ENCODE measurements at places on chromosomes 3 and 15. TPM values are rescaled to one million over a fixed set of nuclear protein-coding genes. Genes with fewer than 3 reads are reported as not detected.
A peak's percentile ranks its signal among the peaks of the same experiment; 100 is the strongest.

DNA sequence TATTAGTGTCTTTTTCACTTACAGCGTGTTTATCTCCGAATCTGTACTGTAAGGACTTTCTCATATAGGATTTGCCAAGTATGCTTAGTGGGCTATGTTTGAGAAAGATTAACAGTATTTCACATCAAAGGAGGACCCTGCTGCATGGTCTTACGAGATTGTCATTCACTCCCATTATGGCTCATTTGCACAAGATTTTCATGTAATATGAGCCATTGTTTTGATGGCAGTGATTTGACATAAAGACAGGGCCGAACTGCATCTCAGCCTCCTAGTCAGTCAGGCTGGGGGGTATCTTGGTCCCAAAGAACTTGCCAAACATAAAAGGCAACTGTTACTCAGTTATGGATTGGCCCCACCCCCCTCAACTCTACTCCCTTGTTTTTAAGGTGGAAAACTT, 205.9 kb downstream of the ZIC1 start:
- no peaks in the 10 kb centered on the region for H3K27me3 ChIP-seq
- DNase-seq, result no peak
- H3K4me1 ChIP-seq, result peaks cover 10% of the 10 kb centered on the region
- H3K36me3 ChIP-seq, result no peaks in the 10 kb centered on the region
- H3K27ac ChIP-seq, result no peak overlapping the region

Gene CLEC3B
- not detected for total RNA-seq

DNA sequence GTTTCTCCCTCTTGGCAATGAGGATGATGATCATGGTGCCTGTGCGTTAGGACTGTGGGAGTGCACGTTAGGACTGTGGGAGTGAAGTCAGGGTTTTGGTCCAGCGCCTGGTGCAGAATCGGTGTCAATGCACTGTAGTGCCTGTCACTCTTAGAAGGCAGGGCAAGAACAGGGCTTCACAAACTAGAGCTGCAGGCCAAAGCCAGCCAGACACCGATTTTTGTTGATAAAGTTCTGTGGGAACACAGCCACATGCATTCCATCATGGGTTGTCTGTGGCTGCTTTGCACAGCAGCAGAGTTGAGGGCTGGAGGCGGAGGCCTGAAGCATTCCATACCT, 32.6 kb upstream of the NR2C2 start:
- H3K4me1 ChIP-seq, result peaks cover 4% of the 10 kb centered on the region
- DNase-seq, result no peak
- H3K27me3 ChIP-seq, result peaks cover 1% of the 10 kb centered on the region
- no peaks in the 10 kb centered on the region for H3K36me3 ChIP-seq

- peaks cover 2% of the 10 kb centered on the region for H3K27me3 ChIP-seq
- H3K4me3 ChIP-seq, result peak overlapping the region; percentile 79
- H3K4me1 ChIP-seq, result peaks cover 6% of the 10 kb centered on the region
- peaks cover 4% of the 10 kb centered on the region for H3K36me3 ChIP-seq
Observed at GRCh38 chr15:34436126-34436955, 1.3 kb downstream of the GOLGA8A start.

Gene NUP210
- 2.4 TPM for total RNA-seq

GRCh38 chr15:43105077-43105736, 631 bp downstream of the UBR1 start:
- H3K27ac ChIP-seq, result peak overlapping the region; percentile 93
- H3K4me3 ChIP-seq, result peak overlapping the region; percentile 94
- DNase-seq, result no peak
- H3K27me3 ChIP-seq, result no peaks in the 10 kb centered on the region

- no peak for DNase-seq
- H3K4me1 ChIP-seq, result peaks cover 2% of the 10 kb centered on the region
- H3K27ac ChIP-seq, result no peak overlapping the region
- H3K4me3 ChIP-seq, result no peak overlapping the region
Observed at GRCh38 chr3:37224879-37225278, 50.5 kb upstream of the LRRFIP2 start.

DNA sequence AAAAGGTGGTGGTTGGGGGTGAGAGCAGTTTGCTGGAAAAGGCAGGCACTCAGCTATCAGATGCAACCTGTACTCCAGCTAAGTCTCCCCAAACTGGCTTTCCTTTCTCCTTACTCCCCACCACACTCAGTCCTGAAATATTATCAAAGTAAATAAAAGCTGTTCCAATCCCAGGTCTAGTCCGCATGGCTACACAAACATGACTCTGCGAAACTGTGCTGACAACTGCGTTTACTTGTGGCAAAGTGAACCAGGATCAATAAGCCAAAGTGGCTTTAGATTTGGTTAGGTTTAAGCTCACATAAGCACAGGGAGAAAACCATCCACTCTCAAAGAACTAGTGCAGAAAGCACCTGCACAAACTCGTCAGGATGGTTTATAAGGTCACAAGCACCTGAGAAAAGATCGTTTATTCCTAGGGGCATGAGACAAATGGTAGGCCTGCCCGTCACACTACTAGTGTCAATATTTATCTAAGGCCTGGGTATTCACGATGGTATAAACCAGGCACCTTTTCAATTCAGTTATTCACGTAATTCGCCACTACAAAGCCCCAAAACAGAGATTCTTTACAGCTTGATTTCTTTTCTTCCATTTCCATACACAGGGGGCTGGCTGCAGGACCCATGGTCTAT, 25.3 kb downstream of the LRIG1 start:
- no peaks in the 10 kb centered on the region for H3K27me3 ChIP-seq
- H3K4me3 ChIP-seq, result no peak overlapping the region
- no peak for DNase-seq
- no peak overlapping the region for H3K27ac ChIP-seq

- peaks cover 2% of the 10 kb centered on the region for H3K27me3 ChIP-seq
- no peaks in the 10 kb centered on the region for H3K36me3 ChIP-seq
- no peaks in the 10 kb centered on the region for H3K4me1 ChIP-seq
- H3K27ac ChIP-seq, result no peak overlapping the region
- no peak overlapping the region for H3K4me3 ChIP-seq
- DNase-seq, result no peak
Observed at GRCh38 chr15:53569751-53570480, 189.5 kb downstream of the WDR72 start.

DNA sequence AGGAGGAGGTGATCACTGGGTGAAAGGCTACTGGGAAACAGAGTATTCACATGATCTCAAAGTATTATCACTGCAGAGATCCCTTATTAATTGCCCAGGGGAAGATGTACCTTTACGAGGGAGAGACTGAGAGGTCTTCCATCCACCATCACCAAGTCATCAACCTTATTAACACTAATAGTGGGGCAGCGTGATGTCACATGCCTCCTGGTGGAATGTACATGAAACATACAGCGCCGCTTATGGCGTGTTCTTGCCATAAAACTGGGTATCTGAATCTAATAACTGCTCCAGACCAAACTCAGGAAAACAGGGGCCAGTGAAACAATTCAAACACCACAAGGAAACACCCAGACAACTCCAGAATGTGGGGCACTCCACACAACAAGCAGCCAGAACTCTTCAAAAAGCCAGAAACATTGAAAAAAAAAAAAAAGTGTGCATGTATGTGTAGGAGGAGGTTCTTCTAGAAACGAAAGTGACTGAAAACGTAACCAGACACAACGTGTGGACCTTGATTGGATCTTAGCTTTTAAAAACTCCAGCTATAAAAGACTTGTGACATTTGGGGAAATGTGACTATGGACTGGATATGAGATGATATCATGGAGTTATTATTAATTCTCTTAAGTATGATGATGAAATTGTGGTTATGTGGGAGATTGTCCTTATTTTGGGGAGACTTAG, 4.6 kb downstream of the STIMATE start:
- H3K27me3 ChIP-seq, result peaks cover 9% of the 10 kb centered on the region
- DNase-seq, result no peak
- peaks cover 16% of the 10 kb centered on the region for H3K4me1 ChIP-seq

Gene CSK
- 72.6 TPM for total RNA-seq

DNA sequence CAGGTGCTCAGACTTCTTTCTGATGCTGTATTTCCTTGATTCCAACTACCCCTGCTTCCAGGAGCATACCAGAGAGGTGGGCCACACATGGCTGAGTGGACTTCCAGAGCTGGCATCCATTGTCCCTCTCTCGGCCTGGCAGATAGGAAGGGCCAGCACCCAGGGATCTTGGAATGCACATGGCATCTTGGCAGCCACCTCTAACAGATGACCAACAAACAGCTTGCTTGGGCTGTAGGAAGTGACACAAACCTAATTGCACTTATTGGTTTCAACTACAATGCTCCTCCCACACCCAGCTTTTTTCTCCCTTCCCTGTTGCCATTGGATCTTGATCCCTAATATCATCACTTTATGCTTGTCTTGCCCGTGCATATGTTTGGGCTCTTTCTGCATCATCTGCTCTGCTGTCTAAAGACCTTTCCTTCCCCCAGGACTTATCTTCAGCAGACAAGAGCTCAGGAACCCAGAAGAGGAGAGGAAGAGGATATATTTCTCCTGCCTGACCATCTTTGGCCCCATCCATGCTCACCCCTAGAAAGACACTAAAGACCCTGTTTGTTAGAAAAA, 294.6 kb downstream of the NTRK3 start:
- H3K27ac ChIP-seq, result no peak overlapping the region
- no peaks in the 10 kb centered on the region for H3K36me3 ChIP-seq
- peaks cover 2% of the 10 kb centered on the region for H3K27me3 ChIP-seq
- DNase-seq, result no peak
- H3K4me3 ChIP-seq, result no peak overlapping the region

DNA sequence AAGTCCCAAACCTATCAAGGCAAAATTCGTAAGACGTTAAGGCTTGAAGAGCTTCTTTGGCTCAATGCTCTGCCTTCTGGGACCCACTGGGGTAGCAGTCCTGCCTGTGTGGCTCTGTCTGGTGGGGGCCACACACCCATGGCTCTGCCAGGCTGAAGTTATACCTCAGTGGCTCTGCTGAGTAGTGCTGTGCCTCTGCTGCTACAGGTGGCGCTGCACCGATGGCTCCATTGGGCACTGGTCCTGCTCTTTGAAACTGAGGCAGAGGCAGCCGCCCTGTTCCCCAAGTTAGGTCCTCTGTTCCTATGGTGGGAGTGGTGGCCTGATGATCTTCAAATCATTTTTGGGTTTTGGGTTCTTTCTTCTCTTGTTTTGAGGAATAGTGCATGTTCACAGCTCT, 68.0 kb upstream of the AP4E1 start:
- no peak overlapping the region for H3K4me3 ChIP-seq
- DNase-seq, result no peak
- no peaks in the 10 kb centered on the region for H3K4me1 ChIP-seq

DNA sequence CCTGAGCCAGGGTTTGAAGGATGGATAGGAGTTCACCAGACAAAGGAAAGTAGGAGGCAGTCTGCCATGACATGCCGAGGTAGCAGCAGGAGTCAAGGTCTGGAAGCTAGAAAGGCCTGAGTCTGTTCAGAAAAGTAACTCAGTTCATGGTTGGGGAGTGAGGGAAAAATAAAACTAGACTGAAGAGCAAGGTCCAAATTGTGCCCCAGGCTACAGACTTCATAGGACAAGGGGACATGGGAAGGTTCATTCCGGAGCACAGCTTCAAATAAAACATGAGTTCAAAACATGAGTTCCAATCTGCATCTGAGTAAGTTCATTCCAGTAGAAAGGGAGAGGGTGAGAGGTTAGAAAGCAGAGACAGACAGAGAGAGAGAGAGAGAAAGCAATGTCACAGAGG, 39.7 kb downstream of the BFSP2 start:
- H3K27me3 ChIP-seq, result peaks cover 2% of the 10 kb centered on the region
- no peak overlapping the region for H3K27ac ChIP-seq
- peaks cover 9% of the 10 kb centered on the region for H3K36me3 ChIP-seq
- peaks cover 8% of the 10 kb centered on the region for H3K4me1 ChIP-seq
- no peak overlapping the region for H3K4me3 ChIP-seq
- DNase-seq, result no peak

Measured in glutamatergic neuron (in vitro differentiated cells).